ENCODE measurements at places on chromosomes 1 and 21. TPM values are rescaled to one million over a fixed set of nuclear protein-coding genes. Genes with fewer than 3 reads are reported as not detected.

TCP10L gene
- not detected for total RNA-seq

PIK3CD gene
- total RNA-seq, result 10.1 TPM

FLG2 gene
- total RNA-seq, result not detected

PTGER3 gene
- total RNA-seq, result not detected

ADGRL4 gene
- 1.1 TPM for total RNA-seq

SPRR3 gene
- not detected for total RNA-seq

ZBTB17 gene
- total RNA-seq, result 15.8 TPM

HLX gene
- 43.8 TPM for total RNA-seq

TSPAN1 gene
- total RNA-seq, result 0.29 TPM

GPR153 gene
- 7.2 TPM for total RNA-seq

ZFP69 gene
- 3.2 TPM for total RNA-seq

DOP1B gene
- 12.6 TPM for total RNA-seq

C1QC gene
- not detected for total RNA-seq

KRTAP11-1 gene
- not detected for total RNA-seq

ELAVL4 gene
- not detected for total RNA-seq

LELP1 gene
- not detected for total RNA-seq

RPE65 gene
- not detected for total RNA-seq

UBE2U gene
- not detected for total RNA-seq

KRTAP12-2 gene
- not detected for total RNA-seq

CFHR3 gene
- not detected for total RNA-seq

KCNK1 gene
- 8.9 TPM for total RNA-seq

ALX3 gene
- not detected for total RNA-seq

GJA4 gene
- total RNA-seq, result not detected

FCRL6 gene
- total RNA-seq, result not detected

CLIC6 gene
- not detected for total RNA-seq

Measured in myometrial cell (primary cell).